ENCODE measurements at places on chromosomes 13 and 19. TPM values are rescaled to one million over a fixed set of nuclear protein-coding genes. Genes with fewer than 3 reads are reported as not detected.

Gene DOCK6
- polyA plus RNA-seq: 190 TPM

Gene C13orf46
- 1.0 TPM for polyA plus RNA-seq

Gene C19orf67
- polyA plus RNA-seq: not detected

Gene C19orf85
- not detected for polyA plus RNA-seq

Gene ADGRL1
- polyA plus RNA-seq: 5.7 TPM

Gene PCSK4
- 1.2 TPM for polyA plus RNA-seq

Gene FXYD7
- 0.45 TPM for polyA plus RNA-seq

Gene SCN1B
- polyA plus RNA-seq: 5.2 TPM

Gene TRPM4
- 11.9 TPM for polyA plus RNA-seq

Gene FAM216B
- polyA plus RNA-seq: 0.22 TPM

Gene ATP4A
- 74.4 TPM for polyA plus RNA-seq

Gene ADM5
- 1.0 TPM for polyA plus RNA-seq

Gene ZNF536
- 0.07 TPM for polyA plus RNA-seq

Gene TJP3
- 0.45 TPM for polyA plus RNA-seq

Gene OR7C1
- not detected for polyA plus RNA-seq

Gene AMER2
- 0.01 TPM for polyA plus RNA-seq

Gene NLRP5
- polyA plus RNA-seq: not detected

Gene KLF16
- 14.4 TPM for polyA plus RNA-seq

Gene PODNL1
- 0.58 TPM for polyA plus RNA-seq

Gene HCST
- polyA plus RNA-seq: 4.1 TPM

Gene EMC10
- 75.0 TPM for polyA plus RNA-seq

Gene CATSPERD
- polyA plus RNA-seq: not detected

Gene STOML3
- polyA plus RNA-seq: not detected

Gene SMIM24
- 1.2 TPM for polyA plus RNA-seq

Gene TGFBR3L
- not detected for polyA plus RNA-seq

Gene ZNF20
- 1.3 TPM for polyA plus RNA-seq

Gene FKBP8
- polyA plus RNA-seq: 221 TPM

Gene TIMM44
- 58.1 TPM for polyA plus RNA-seq

Gene ZNF285
- polyA plus RNA-seq: 0.64 TPM

Gene PGLYRP1
- 8.7 TPM for polyA plus RNA-seq

Gene TUBGCP3
- 13.0 TPM for polyA plus RNA-seq

Gene KIR3DL1
- not detected for polyA plus RNA-seq

Gene CEACAM1
- 1.4 TPM for polyA plus RNA-seq

Gene ZFP36
- 80.2 TPM for polyA plus RNA-seq

Gene UQCRFS1
- polyA plus RNA-seq: 31.7 TPM

Gene MCF2L
- polyA plus RNA-seq: 53.4 TPM

Gene FBXO27
- polyA plus RNA-seq: 19.0 TPM

Gene KLK2
- polyA plus RNA-seq: not detected

Gene RAB11B
- 80.4 TPM for polyA plus RNA-seq

Gene CCDC70
- not detected for polyA plus RNA-seq

Gene KLK8
- 6.6 TPM for polyA plus RNA-seq

Gene ZNF180
- 2.8 TPM for polyA plus RNA-seq

Gene URAD
- not detected for polyA plus RNA-seq

Gene NKPD1
- polyA plus RNA-seq: 0.04 TPM

Gene POP4
- 42.4 TPM for polyA plus RNA-seq

All from adipose tissue (tissue), 3 donors.